ENCODE measurements at places on chromosomes 2 and 18.

DNA sequence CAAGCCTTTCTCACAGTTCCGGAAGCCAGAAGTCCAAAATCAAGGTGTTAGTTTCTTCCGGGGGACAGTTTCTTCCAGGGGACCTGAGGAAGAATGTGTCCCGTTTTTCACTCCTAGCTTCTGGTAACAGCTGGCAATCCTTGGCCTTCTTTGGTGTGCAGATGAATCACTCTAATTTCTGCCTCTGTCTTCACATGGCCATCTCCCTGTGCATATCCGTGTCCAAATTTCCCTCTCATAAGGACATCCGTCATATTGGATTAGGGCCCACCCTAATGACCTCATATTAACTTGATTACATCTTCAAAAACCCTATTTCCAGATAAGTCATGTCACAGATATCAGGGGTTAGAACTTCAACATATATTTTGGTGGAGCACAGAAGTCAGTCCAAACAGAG lies 141.4 kb downstream of the ZEB2 start:
- no peak for DNase-seq

- peak; percentile 32 for DNase-seq
These were observed 23.5 kb upstream of the C18orf32 start for GRCh38 chr18:49510393-49511115.

- no peak for DNase-seq
These were observed 110.7 kb upstream of the TLK1 start for GRCh38 chr2:171271386-171271785.

DNA sequence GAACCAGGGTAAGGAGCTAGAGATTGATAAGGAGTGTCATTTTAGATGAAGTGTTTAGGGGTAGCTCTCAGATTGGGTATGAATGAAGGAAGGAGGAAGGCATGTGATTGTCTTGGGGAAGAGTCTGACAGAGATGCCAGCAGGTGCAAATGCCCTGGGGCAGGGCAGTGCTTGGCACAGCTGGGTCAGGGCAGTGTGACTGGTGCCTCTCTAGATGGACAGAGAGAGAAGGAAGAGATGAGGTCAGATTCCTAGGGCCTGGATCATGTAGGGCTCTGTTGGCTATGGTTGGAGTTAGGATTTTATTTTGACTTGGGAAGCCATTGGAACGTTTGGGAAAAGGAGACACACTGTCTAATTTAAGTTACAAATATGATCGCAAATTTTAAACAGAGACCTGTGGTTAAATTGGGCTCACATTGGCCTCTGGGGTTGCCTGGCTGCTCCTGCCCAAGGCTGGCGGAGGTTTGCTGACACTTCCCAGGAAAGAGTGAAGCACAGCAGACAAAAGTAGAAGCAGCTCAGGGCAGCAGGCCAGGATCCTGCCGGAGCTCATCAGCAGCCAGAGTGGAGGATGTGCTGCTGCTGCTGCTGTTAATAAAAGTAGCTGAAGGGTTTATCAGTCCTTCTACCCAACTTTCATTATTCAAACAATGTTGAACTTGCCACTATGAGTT lies 32.7 kb upstream of the FHL2 start:
- DNase-seq: no peak

GRCh38 chr18:54558609-54559585 lies 32.1 kb upstream of the DYNAP start:
- DNase-seq: no peak

DNA sequence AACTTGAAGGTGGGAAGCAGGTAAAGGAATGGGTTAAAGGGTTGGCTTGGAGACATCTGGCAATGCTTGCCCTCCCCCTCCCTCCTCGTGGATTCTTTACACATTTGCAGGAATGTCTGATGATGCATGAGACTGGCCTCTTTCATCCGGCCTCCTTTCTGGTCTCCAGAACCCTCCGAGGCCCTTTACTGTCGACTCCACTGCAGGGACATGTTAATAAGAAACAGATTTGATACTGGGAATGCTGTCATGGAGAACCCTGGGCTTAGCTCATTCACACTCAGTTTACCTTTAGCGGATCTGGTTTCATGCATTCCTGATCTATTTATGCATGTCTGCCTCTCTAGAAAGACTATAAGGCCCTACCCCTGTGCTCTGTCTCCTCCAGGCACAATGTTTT lies 238.7 kb downstream of the TGIF1 start:
- no peak for DNase-seq

- no peak for DNase-seq
These were observed 14.5 kb downstream of the VIT start for GRCh38 chr2:36710858-36711515.

DNA sequence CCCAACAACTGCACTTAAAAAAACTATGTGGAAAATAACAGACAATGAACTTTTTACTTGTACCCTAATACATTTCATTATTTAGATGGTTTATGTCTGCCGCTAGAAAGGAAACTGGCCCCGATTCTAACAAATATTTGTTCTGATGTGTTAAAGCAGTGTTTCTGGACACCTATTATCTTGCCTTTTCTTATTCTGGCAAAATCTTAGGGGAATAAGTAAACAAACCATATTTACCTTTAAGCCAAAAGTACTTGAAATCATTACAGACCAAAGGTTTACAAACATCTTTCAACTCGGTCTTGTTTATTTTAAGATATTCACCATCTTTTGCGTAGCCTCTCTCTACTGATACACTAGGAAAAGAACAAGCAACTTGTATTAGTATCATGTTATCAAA lies 11.8 kb upstream of the DLX1 start:
- no peak for DNase-seq

DNA sequence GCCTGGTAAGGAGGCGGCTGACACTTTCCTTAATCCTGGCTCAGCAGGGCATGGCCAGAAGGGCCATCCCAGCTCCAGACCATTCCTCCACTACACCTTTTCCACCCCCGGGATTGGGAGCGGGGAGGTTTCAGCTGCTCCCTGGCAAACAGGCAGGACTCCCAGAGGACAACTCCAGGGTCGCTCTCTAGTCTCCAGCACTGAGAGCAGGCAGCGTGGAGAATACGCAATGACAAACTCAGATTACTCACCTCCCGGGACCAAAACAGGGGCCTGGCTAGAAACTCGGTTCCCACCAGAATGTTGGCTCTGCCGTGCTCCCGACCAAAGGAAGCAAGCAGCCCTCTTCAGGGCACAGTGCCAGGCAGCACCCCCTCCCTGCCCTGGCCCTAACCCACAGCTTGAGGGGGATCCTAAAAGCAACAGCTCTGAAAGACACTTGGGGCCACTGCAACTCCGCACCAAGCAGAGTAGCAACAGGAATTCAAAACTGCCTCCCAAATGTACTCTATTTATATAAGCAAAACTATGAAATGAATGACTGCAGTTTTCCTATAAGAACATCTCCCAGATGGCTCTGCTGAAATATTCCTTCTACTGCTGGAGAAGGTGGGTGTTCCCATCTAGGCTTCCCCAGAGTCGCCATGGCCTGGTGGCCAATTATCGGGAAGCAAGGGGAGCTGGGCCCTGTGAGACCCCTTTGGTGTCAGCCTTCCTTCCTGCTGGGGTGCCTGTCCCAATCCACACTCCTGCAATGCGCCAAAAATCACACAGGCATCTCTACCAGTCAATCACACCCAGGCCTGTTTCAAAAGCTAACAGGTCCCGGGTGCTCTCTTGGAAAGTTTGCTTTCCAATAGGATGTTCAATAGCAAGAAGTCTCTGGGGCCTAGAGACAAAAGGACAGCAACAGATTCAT lies 61.2 kb upstream of the POMC start:
- no peak for DNase-seq

DNA sequence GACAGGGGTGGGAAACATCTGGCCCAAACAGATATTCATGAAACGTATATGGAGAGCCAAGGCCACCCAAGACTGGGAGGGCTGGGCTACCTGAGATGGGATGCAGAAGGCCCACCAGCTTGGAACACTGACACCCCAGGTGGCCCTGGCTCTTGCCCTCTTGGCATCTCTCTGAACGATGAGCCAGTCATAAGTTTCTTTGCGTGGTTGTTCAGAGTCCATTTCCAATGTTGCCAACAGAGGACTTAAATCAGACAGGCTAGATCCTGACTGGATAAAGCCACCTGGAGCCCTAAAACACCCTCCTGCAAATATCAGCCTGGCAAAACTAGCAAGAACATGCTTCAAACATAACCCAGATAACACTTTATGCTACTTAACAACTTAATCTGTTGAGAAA lies 42.6 kb downstream of the LPIN2 start:
- no peak for DNase-seq

DNA sequence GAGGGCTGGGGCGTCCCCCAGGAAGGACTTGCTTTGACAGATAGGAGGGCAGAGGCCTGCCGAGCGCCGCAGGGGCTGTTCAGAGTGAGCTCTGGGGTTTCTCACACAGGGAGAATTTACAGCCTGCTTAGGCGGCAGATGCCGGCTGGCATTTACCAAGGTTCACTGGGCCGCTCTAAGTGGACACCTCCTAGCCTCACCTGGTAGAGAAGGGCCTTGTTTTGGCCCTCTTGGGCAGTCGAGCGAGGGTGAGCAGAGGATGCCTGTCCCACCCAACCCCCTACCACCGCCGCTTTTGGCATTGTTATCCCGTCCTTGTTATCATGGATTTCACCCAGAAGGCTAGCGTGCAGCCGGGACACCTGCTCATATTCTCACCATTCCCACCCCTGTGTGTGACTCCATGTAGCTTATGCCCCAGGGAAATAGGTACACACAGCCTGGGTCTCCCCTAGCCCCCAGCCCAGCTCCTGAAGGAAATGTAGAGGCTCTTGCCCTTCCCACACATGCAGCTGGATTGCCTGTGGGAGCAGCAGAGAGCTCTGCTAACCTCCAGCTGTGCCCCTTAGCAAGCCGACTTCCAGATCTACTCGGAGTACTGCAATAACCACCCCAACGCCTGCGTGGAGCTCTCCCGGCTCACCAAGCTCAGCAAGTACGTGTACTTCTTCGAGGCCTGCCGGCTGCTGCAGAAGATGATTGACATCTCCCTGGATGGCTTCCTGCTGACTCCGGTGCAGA lies 52.4 kb downstream of the FAM168B start:
- no peak for DNase-seq

GRCh38 chr2:190607657-190608357 lies 41.1 kb upstream of the NAB1 start:
- no peak for DNase-seq

DNA sequence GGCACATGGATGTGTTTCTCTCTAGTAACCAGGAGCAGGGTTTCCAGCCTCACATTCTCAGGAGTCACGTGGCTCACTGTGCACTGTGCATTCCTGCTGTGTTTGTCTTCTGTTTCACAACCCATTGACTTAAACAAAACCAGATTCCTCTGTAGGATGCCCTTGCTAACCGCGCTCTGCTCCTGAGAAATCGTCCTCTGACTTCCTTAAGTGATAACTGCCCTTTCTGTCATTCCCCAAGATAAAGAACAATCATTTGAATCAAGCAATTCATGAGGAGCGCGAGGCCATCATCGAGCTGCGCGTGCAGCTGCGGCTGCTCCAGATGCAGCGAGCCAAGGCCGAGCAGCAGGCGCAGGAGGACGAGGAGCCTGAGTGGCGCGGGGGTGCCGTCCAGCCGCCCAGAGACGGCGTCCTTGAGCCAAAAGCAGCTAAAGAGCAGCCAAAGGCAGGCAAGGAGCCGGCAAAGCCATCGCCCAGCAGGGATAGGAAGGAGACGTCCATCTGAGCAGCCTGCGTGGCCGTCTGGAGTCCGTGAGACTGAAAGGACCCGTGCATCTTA lies 60.2 kb downstream of the RALBP1 start:
- DNase-seq: no peak

DNA sequence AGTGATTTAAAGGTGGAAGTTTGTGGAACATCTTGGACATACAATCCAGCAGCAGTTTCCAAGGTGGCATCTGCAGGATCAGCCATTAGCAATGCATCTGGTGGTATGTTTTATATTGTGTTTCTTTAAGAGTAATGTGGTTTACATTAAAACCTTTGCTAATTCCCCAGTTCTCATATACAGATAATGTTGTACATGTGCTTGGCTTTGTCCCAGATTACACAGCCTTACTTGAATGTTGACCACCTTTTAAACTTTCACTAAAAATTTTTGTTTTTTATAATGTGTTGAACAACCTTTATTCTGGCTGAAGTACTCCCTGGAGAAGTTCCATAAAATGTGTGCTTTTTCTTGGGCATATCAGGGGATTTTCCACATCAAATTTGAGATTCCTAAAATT lies 57.5 kb downstream of the MIB1 start:
- no peak for DNase-seq

DNA sequence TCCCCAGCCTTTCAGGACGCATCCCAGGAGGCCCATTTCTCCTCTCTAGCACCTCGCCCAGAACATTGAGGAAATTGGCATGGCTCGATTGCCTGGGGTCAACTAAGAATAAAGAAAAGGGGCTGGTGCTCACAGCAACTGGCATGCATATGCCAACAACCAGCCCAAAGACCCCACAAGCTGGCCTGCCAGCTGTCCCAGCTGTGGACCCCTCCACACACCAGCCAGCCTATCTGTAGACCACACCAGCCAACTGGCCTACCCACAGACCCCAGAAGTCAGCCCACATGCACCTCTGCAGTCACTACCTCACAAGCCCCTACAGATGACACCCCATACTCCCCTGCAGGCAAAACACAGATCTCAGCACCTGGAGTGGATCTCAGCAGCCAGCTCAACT lies 123.8 kb upstream of the ID2 start:
- no peak for DNase-seq

DNA sequence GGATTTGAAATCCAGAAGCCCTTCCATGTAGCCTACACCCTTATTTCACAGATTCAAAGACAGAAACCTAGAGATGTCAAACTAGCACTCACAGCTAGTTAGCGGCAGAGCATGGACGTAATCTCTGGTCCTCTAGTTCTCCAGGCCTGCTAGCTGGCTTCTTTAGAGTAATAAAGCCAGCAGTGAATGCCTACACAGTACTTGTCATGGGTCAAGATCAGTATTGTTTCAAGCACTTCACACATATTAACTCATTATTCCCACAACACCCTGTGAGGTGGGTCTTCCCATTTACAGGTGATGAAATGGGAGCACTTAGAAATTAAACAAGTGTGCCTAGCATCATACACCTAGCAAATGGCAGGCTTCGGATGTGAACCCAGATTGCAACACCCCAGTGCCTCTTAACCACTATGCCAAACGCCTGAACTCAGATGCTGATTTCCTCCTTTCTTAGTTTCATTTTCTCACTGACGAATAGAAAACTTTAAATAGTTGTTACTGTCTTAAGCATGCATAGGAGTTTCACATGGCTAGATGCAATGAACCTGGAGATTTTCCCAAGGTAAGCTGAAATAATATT lies 14.5 kb upstream of the ZBTB14 start:
- DNase-seq: peak; percentile 1

- no peak for DNase-seq
These were observed 1242.0 kb upstream of the ACVR2A start for GRCh38 chr2:146602856-146603255.

DNA sequence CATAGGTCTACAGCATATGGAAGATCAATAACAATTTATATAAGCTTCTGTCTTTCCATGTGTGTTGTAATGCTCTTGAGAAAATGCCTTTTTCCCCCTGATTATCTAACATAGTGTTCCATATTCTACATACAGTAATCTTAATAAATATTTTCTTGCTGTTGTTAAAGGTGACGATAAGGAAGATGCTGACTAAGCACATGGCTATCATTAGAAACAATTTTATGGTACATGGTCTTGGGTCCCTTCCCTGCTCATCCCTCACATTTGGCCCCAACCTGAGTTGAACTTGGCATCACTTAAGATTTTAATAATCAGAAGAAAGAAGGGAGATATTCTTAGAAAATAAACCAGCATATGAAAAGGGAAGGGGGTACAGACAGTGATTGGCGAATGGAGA lies 382.1 kb upstream of the CDH20 start:
- no peak for DNase-seq

Data from stimulated activated naive CD4-positive, alpha-beta T cell treated with Interleukin-2 at 50 U/mL for 16 hours (primary cell).